Skeletal muscle cell (primary cell): ENCODE measurements at places on chromosomes 6 and 20.
A peak's percentile ranks its signal among the peaks of the same experiment; 100 is the strongest.

- no peak for DNase-seq
These were observed 92.1 kb downstream of the TASP1 start for GRCh38 chr20:13546497-13547131.

- no peak for DNase-seq
These were observed 22.7 kb downstream of the LYRM2 start for GRCh38 chr6:89615882-89616281.

GRCh38 chr6:142722012-142722411, 223.0 kb downstream of the HIVEP2 start:
- DNase-seq: no peak

GRCh38 chr20:3080939-3081388, 3.6 kb downstream of the AVP start:
- no peak for DNase-seq

DNA sequence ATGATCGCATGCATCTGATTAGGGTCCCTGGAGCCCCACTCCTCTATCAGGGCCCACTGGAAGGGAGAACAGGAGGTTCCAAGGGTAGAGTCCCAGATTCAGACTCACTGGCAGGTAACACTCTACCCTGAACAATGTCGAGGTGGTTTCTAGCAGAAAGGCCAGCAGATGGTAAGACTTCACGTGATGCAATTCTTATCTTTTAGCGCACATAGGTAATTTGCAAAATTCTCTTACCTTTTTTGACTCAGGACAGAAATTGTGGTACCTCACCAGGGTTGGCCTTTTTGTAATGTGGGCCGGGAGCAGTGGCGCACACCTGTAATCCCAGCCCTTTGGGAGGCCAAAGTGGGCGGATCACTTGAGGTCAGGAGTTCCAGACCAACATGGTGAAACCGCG, 228.1 kb upstream of the JARID2 start:
- no peak for DNase-seq

GRCh38 chr20:58579819-58580473, 64.7 kb upstream of the APCDD1L start:
- no peak for DNase-seq

DNA sequence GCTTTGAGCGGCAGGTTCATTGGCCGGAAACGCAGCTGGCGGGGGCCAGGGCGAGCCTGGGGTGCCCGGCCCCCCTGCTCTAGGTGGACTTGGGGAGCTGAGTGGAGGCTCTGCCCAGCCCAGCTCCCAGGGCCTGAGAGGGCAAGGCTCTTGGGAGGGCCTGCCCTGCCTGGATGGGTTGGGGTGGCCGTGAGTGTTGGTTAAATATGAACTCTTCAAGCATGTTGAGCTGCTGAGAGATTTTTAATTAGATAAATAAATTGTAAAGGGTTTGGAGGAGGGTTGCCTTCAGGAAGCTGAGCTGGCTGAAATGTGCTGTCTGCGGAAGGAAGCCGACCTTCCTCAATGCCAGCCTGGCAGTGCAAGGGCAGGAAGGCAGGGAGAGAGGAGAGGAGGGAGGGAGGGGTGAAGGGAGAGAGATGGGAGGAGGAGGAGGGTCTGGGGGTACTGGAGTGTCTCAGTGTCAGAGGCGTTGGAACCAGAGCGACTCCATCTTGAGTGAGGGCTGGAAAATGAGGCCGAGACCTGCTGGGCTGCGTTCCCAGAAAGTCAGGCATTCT, 39.4 kb upstream of the PMEPA1 start:
- DNase-seq: no peak

DNA sequence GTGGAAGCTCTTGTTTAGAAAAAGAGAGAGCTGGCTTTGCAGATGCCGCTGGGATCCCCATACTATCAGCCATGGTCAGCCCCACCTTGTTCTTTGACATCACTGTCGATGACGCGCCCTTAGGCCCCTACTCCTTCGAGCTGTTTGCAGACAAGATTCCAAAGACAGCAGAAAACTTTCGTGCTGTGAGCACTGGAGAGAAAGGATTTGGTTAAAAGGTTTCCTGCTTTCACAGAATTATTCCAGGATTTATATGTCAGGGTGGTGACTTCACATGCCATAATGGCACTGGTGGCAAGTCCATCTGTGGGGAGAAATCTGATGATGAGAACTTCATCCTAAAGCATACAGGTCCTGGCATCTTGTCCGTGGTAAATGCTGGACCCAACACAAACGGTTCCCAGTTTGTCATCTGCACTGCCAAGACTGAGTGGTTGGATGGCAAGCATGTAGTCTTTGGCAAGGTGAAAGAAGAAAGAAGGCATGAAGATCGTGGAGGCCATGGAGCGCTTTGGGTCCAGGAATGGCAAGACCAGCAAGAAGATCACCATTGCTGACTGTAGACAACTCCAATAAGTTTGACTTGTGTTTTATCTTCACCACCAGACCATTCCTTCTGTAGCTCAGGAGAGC, 2.4 kb upstream of the BLCAP start:
- no peak for DNase-seq

DNA sequence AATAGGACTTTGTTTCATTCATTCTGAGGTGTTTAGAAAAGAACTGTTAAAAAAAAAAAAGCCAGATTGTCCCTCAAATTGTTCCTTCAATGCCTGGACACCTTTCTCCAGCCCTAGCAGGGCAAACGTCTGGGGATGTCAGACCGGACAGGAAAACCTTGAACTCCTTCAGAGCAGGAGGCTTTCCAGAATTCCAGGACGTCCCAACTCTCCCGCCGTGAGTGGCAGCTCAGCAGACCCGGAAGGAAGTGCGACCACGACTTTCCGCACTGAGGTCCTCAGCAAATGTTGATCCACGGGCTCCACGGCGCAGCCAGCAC, 139.1 kb downstream of the DLL1 start:
- no peak for DNase-seq

DNA sequence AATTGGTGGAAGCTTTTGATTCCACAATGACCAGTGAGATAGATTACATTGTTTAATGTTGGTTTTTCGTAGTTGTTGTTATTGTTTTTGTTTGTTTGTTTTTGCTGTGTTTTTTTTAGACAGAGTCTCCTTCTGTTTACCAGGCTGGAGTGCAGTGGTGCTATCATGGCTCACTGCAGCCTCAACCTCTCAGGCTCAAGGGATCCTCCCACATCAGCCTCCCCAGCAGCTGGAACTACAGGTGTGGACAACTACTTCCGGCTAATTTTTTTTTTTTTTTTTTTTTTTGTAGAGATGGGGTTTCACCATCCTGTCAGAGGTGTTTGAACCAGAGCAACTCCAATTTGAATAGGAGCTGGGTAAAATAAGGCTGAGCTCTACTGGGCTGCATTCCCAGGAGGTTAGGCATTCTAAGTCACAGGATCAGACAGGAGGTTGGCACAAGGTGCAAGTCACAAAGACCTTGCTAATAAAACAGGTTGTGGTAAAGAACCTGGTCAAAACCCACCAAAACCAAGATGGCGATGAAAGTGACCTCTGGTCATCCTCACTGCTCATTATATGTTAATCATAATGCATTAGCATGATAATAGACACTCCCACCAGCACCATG, 10.9 kb upstream of the AKAP12 start:
- DNase-seq: no peak

- DNase-seq: no peak
These were observed 35.4 kb downstream of the AGPAT4 start for GRCh38 chr6:161238500-161238899.

DNA sequence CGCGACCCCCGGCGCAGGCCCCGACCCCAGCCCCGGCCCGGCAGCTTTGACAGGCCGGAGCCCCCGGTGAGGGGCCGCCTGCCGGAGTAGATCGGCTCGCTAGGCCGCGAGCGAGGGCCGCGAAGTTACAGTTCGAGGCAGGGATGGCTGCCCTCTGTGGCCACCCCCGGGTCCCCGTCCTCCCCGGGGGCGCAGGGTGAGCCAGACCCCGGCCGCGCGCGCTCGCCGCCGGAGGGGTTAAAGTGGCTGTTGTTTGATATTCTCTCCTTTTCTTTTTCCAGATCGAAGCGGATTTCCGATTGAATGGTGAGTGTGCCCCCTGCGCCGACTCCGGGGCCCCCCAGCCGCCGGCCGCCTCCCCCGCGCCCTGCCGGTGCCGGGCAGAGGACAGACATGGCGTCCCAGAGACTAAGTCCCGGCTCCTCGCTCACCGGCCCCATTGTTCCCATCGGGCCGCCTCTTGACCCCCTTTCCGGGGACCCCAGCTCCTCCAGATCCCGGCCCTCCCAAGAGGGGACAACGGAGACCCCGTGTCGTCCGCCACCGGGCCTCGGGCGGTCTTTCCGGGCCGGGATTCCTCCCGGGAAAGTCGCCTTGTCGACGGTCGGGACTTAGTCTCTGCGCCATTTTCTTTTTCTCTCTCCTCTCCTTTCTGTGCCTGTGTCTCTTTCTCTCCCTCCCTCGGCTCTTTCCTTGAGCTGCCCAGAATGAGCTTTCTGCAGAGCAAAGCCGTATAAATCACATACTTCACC, 704 bp downstream of the TOP1 start:
- no peak for DNase-seq

DNA sequence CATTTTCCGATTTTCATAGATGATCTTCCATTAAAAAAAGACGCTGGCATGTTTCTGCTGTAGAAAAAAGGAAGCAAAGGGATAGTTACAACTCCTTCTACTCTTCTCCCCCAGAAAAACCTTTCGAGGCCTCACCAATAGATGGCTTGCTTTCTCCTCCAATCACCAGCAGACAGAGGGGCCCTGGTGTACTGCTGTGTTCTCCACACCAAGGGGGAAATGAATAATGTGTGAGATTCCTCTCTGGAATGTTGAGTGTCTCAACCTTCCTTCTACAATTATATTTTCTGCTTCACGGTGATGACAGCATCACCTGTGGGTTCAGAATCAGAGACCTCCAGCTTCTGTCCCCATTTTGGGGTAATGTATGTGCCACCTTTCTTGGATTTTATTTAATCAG, 185.7 kb upstream of the FLRT3 start:
- peak; percentile 10 for DNase-seq

GRCh38 chr6:163324688-163325389, 89.7 kb upstream of the QKI start:
- no peak for DNase-seq

- no peak for DNase-seq
These were observed 941.0 kb upstream of the ADGRB3 start for GRCh38 chr6:67694127-67694526.

DNA sequence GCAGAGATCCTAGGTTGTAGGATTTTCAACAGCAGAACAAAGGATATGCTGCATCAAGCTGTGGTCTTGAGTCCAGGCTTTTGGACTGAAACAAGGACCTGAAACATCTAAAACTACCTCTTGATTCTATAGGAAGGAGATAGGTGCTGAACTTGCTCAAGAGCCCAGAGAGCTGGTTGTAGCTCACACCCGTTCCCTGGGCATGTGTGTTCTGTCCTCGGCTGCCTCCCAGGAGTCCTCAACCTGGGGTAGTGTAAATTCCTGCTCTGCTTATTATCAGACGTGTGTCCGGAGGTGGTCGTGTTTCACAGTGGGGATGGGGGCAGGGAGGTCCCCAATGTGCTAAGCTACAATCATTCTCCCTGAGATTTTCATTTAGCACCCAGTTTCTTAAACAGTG, 4.8 kb downstream of the NOP56 start:
- no peak for DNase-seq

DNA sequence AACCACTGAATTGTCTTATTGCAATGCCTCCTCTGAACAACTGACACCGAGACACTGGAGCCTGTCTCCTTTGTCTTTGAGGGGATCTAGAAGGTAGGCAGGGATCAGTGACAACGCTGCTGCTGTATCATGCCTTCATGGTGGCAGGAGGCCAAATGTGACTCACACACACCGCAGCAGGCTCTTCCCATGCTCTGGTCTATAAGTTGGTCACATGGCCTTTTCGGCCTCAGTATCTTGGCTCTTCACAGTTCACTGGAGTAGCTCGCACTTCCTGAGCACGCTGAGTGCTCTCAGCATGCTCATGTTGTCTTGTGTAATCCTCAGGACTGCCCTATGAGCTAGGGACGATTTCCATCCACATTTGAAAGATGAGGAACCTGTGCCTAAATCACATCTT, 167.4 kb upstream of the PCSK2 start:
- no peak for DNase-seq

- DNase-seq: no peak
These were observed 881.1 kb downstream of the EPHA7 start for GRCh38 chr6:92538275-92538674.

DNA sequence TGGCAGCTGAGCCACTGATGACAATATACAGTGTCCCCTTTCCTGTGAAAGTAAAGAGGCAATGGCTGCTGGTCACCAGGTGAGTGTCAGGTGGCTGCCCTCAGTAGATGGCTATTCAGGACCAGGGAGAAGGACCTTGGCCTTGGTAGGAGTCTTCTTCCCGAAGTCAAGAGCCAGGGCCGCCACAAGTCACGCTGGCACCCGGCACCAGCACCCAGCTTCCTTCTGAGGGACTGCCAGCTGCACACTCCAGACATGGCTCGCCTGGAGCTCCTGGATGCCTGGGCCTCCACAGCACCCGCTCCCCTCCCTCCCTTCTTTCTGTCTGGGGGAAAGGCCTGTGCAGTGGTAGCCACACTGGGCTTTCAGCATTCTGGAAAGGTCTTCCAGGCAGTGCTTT, 126.9 kb downstream of the TMEM242 start:
- no peak for DNase-seq

- no peak for DNase-seq
These were observed 33.5 kb downstream of the CYB5R4 start for GRCh38 chr6:83893024-83893423.

DNA sequence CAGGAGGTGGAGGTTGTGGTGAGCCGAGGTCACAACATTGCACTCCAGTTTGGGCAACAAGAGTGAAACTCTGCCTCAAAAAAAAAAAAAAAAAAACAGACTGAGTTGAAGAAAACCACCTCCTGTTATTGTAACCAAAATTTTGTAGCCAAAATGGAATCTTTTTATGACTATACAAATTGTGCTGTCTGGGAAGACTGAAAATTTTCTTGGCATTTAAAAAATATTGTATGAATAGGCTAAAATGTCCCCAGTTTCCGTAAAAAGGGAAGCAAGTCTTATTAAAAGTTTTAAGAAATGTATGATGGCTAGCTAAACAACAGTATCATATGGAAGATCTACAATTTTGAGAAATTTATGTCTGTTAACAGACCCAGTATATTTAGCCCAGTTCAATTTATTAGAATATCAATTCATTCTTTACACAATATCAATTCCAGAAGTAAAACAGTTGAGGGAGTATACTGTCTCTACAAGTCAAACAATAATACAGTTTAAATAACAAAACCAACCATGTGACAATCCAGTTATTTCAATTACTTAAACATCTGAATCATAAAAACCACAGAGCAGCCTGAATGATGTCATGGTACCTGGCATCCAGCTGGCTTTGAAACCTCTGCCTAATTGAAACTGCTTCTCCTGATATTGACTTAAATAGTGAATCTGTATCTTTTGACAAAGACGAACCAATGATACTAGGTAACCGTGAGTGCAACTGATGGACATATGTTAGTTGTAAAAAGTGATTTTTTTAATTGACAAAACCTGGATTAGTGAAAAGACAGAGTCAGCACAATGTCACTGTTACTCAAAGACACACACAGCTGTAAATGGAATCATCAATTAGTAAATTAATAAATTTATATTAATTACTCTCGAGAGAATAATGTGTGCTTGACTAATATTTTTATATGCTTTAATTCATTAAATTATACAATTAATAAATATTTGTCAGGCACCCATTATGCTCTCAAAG, 166.6 kb upstream of the MARCKS start:
- DNase-seq: peak; percentile 72

GRCh38 chr6:155417454-155417853, 38.2 kb downstream of the NOX3 start:
- no peak for DNase-seq
